ENCODE measurements at places on chromosomes 7 and 10. TPM values are rescaled to one million over a fixed set of nuclear protein-coding genes. Genes with fewer than 3 reads are reported as not detected.

Gene CUX1
- total RNA-seq, result 18.4 TPM

Gene KLF14
- 0.37 TPM for total RNA-seq

Gene OIT3
- not detected for total RNA-seq

Gene EIF3B
- 238 TPM for total RNA-seq

Gene SLC26A5
- not detected for total RNA-seq
